ENCODE measurements at places on chromosomes 12 and 14.

DNA sequence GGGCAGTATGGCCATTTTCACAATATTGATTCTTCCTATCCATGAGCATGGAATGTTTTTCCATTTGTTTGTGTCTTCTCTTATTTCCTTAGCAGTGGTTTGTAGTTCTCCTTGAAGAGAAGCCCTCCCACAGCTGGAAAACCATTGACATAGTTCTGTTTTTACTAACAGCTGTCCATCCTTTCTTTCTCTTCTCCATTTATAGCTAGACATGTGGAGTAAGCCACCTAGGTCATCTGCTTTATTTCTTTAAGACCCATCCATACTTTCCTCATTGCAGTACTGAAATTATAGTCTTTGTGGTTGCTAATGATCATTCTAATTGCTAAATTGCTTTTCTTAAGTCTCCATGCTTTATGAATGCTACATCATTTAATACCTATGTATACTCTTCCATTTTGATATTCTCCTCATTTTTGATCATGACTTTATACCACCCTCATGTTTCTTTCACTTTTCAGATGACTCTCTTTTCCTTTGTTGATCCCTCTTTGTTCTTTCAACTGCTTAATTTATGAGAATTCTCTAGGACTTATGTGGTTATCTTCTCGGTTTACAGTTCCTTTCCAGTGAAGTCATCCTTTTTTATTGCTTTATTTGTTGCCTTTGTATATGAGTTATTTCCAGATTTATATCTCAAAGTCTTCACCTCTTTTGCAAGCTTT lies 114.2 kb downstream of the PCNX1 start:
- no peak for DNase-seq

- DNase-seq: peak; percentile 65
These were observed 98.8 kb downstream of the CALM1 start for GRCh38 chr14:90495357-90496276.

GRCh38 chr14:68964300-68965093 lies 14.6 kb downstream of the ACTN1 start:
- no peak for DNase-seq

- DNase-seq: no peak
These were observed 1224.1 kb upstream of the SEL1L start for GRCh38 chr14:82757776-82758175.

- DNase-seq: no peak
These were observed 93.9 kb upstream of the ZDHHC17 start for GRCh38 chr12:76669981-76670380.

DNA sequence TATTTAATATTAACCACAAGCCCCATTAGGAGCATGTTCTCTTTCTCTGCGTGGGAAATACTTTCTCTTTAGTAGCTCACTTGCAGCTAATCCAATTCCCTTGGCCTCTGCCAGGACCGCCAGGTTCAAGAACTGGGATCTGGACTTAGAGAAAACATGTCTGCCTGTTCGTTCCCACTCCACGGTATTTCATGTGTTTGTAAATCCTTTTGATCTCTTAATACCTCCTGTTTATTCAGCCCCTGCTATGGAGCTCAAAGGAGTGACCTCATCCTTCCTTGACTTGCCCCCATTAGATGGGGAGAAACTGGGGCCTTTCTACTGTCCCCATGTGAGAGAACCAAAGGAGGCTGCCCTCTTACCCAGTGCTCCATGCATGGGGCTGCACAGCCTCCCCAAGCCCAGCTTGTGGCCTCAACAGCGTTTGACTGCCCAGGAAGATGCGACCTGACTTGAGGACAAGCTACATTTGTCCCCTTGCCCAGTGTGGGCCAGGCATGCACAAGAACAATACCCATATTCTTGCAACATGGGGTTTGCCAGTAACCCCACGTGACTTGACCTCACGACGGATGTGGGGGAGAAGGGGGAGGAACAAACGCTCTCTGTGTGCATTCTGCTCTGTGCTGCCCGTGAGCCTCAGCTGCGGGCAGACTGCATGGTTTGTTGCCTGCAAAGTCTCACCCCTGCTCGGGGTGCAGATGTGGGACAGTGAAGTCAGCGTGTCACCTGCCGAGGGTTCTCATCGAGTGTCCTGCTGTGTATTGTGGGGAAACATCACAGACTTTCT lies 30.3 kb downstream of the CD9 start:
- peak; percentile 28 for DNase-seq

DNA sequence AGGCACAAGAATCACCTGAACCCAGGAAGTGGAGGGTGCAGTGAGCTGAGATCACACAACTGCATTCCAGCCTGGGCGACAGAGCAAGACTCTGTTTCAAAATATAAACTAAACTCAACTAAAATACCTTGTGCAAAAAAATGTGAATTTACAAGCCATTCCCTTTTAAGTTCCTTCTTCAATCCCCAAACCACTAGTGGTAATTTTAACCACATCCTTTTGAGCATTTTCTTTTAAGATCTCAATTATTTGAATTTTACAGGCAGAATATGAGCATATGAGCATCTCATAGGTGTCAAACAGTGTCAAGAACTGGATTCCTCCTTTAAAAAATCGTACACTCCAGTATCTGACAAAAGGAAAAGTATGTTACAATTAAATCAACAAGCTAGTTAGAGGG lies 57.0 kb upstream of the NPFF start:
- no peak for DNase-seq

- no peak for DNase-seq
These were observed 161.9 kb downstream of the CAPZA3 start for GRCh38 chr12:18899678-18900317.

- no peak for DNase-seq
These were observed 17.5 kb downstream of the C2CD5 start for GRCh38 chr12:22526836-22527235.

DNA sequence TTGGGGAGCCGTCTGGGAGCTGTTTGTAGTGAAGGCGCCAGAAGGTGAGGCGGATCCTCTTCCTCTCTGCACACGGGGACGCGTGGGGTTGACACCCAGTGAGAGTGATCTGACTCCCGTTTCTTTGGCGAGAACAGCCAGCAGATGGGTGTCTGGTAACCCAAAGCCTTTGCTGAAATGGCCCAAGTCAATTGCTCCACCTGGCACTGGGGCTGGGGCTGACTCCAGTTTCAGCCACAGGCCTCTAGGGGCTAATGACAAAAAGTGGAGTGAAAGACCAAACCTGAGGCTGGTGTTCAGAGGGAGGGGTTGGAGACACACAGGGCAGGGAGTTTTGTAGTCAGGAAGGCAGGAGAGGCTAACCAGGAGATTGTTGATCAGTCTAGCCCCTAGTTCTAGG lies 87.0 kb downstream of the FRMD6 start:
- peak; percentile 14 for DNase-seq

DNA sequence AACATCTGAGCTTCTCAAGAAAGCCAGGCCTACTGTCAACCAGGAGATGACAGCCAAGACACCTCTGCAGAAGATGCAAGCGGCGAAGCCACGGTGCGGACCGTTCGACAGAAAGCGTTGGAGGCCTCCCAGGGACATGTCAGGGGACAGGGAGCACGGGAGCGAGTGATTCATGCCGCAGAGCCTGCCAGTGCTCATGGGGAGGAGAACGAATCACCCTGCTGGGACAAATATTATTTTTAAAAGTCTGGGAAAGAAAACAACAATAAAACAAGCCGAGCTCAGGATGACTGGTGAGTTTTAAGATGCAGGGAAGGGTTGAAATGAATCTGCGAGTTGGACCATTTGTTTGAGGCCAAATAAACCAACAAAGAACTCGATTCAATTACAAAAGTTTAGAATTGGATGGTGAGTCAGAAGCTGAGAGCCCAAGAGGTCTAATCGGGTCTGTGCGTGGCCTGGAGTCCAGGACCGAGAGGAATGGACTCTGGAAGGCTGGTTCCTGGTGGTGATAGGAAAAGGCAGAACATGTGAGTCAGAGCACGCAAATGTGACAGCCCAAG lies 91.0 kb downstream of the RBM19 start:
- no peak for DNase-seq

- no peak for DNase-seq
These were observed 33.7 kb downstream of the CKB start for GRCh38 chr14:103488960-103489359.

DNA sequence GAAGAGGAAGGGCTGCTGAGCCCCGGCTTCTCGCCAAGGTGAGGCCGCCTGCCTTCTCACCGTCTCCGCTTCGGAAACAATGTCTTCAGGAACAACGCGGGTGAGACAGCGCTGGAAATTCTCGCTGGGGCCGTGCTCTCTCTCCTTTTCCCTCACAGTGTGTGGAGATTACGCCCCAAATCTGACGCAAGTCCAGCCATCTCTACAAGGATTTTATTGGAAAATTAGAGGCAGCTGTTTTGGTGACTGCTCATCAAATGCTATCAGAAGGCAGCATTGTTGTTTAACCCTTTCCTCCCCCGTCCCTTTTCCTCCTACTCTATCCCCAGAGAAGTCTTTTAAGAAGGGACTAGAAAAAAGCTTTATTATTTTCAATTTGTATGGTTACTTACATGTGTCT lies 53.5 kb downstream of the PIWIL1 start:
- DNase-seq: no peak

DNA sequence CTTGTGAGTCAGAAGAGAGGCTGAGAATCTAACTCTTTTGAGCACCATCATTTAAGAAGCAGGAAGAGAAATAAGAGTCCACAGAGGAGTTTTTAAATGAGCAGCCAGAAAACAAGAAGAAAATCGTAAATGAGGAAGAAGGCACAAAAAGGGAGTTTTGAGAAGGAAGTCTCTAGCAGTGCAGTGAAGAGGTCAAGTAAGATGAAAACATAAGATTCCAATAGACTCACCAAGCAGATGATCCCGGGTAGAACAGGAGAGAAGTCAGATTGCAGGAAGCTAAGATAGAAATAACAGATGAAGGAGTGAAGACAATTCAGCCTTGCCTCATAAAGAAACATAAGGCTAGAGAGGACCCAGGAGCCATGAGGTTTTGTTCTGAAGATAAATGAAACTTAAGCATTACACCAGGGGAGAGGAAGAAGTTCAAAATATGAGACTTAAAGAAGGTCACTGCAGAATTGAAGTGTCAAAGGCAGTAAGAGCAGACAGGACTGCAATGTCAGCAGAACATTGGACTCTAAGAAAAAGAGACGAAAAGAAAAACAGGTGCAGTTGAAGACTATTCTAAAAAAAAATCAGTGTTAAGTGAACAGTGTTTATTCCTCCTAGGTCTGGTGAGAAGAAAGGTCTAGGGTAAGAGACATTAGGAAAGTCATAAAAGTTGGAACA lies 229.0 kb downstream of the SEC23A start:
- no peak for DNase-seq

DNA sequence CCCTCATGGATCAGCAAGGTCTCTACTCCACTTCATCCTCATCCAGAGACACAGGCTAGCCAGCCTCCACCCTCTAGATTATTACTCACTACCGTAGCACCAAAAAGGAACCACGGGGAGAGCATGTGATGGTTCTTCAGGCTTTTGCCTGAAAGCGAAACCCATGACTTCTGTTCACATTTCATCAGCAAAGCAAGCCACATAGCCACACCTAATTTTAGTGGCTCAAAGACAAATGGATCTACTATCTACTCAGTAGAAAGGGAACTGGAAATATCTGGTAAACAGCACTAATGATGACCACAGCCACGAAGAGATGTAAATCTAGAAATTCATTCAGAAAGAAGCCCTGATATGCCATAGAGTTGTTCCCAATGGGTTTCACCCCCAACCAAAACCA lies 51.4 kb downstream of the VCPKMT start:
- peak; percentile 62 for DNase-seq

DNA sequence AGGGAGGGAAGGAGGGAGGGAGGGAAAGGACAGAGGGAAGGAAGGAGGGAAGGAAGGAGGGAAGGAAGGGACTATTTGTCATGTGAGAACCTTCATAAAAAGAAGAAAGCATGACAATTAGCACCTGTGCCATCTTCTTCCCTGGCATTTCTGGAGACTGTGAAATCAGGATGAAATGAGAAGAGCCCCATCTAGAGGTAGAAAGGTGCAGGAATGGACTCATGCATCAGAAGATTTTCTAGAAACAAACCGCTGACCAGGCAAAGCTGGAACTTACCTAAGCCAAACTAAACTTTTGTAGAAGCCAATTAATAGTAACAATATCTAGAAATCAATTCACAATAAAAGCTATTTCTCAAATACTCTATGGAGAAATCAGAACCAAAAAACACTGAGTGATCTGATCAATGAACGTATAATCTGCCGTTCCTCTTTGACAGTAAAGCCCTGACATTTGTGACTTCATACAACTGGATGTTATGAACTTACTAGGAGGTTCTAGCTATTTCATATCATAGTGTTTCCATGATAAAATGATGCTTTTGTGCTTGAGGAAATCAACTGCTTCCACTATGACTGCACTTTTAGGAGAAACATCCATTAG lies 24.4 kb upstream of the CRACR2A start:
- DNase-seq: peak; percentile 19

DNA sequence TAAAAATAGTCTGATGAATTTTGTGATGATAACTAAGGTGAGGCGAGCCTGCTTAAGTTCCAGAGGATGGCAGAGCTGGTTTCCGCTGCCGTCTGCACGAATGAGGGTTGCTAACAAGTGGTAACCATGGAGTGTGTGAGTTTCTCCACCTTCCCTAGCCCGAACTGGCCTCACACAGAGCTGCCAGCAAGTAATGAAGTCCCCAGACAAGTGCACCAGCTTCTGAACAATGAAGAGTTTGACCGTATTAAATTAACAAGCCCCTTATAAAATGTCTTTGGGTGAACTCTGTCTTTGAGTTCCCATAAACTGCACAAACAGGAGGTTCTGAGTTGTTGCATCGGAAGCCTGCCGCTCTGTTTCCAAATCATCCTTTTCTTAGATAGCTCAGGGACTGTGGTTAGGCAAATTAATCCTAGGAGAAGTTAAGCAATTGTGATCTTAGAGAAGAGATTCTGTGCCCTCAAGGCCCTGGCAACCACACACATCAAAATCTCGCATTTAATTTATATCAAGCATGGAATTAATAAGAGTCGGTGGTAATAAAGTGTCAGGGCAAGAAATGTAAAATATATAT lies 274.1 kb upstream of the DAAM1 start:
- DNase-seq: no peak

DNA sequence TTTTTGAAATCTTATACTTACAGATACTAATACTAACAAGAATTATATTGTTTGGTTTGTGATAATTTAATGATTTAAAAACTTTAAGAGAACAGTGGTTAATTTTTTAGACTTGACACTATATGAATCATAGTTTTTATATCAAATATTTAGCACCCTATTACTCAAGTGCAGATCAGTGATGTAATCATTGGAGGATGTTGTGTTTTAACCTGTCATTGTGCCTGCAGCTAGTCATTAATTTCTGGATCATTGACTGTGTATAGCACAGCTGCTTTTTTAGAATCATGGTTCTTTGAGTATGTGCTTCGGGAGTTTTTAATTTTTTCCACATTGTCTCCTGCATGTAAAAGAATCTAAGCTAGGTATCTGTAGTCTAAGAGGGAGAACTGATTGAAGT lies 17.3 kb downstream of the ARID4A start:
- DNase-seq: no peak

GRCh38 chr12:61138415-61138759 lies 1121.8 kb upstream of the USP15 start:
- DNase-seq: no peak

DNA sequence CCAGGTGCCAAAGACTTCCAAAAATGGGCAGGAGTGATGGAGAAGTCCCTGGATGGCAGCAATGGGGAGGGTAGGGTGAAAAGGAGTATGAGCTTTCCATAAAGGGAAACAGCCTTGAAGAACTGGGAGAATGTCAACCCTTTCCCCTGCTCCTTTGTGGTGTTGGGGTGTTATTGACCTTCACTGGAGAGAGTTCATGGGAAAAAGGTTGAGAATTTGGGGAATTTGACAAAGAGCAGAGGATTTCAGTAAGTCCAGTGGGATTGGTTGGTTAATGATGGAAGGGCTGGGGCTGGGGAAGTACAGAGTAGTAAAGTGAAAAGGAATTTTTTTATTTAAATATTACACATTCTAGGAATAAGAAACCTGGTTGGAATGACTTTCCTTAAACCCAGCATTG lies 116.6 kb downstream of the ERC1 start:
- DNase-seq: no peak

GRCh38 chr14:60206837-60207533 lies 41.8 kb upstream of the DHRS7 start:
- DNase-seq: no peak
